GM23338 (cell line): ENCODE measurements at places on chromosomes 13 and 19. TPM values are rescaled to one million over a fixed set of nuclear protein-coding genes. Genes with fewer than 3 reads are reported as not detected.

DNA sequence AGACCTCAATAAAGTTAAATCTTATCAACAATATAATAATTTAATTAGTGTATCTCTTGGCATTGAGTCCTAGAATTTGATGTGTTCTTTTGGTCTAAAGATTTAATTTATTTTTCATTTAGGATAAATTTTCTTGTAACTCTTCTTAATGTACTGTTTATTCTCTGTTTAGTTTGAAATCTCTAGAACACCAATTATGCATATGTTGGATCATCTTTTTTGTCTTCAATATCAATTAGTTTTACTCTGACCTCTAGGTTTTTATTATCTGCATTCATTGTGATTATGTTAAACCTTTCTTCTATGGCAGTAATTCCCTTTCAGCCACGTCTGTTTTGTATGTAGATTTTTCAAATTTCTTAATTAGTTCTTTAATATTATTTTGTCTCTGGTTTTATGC lies 93.8 kb upstream of the ARHGEF7 start:
- no peak for DNase-seq

DNA sequence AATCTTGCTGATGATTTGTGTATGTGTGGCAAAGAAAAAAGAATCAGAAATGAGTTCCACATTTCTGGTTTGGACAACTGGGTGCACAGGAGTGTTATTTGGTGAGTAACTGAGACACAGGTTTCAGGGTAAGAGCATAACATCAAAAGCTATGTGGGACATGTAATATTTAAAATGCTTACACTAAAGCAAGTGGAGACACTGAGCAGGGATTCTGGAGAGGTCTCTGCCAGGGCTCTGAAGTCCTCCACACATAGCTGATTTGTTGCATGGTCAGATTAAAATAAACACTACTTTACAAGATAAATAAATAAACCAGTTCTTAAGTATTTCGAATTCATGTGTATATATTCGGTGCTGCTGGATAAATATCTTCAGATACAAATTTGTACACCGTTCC lies 16.3 kb upstream of the PEG3 start:
- DNase-seq, result no peak

DNA sequence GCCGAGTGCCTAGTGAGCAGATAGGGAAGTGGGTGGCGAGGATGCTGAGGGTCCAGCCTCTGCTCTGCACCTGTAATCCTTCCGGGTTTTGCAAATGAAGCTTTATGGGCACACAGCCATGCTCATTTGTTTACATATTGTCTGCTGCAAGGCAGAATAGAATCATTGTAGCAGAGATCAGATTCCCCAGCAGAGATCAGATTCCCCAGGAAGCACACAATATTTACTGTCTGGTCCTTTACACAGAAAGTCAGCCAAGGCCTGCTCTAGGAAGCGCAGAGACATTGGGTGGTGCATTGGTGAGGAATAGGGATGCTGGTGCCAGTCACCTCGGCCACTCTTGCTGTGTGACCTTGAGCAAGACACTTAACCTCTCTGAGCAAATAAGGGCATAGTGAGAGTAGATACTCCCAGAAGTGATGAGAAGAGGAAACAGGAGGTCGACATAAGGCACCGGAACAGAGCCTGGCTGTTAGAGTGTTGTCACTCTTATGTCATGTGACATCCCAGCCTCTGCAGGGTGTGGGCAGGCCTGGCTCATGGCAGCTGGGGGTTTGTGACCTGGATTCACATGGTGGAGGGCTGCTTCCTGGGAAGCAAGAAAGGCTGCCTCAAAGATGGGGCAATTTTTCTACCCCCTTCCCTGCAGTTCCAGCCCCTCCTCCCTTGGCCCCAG lies 25.6 kb downstream of the CARM1 start:
- DNase-seq, result no peak

GRCh38 chr19:38417544-38418506 lies 8.2 kb downstream of the RASGRP4 start:
- peak; percentile 92 for DNase-seq

DNA sequence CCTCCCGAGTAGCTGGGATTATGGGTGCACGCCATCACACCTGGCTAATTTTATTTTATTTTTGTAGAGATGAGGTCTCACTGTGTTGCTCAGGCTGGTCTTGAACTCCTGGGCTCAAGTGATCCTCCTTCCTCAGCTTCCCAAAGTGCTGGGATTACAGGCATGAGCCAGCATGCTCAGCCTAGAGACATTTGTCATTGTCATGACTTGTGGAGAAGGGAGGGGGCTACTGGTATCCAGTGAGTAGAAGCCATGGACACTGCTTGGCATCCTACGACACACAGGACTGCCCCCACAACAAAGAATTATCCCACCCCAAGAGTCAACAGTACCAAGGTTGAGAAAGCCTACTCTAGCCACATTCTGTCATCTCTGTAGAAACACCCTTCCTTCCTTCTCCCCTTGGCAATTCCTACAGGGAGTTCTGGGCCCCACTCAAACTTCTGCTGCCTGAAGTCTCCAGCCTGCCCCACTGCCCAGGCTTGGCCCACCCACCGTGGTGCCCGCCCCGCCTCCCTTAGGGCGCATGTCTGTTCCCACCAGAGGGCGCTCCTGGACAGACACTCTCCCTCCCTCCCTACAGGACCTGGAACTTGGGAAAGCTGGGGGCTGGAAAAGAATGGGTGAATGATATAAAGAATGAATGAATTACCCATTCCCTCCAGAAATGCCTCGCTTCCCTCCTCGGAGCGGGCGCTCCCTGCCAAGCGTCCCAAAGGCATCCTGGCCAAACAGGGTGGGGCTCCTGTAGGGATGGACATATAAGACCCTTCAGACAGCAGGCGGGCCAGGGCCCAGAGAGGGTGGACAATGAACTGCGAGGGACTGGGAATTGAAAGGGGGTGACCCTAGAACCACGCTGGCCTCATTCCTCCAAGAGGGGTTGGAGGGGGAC lies 5.5 kb upstream of the EMP3 start:
- DNase-seq, result peak; percentile 95

- no peak for DNase-seq
Measured at GRCh38 chr13:31674051-31674450, 65.3 kb upstream of the RXFP2 start.

DNA sequence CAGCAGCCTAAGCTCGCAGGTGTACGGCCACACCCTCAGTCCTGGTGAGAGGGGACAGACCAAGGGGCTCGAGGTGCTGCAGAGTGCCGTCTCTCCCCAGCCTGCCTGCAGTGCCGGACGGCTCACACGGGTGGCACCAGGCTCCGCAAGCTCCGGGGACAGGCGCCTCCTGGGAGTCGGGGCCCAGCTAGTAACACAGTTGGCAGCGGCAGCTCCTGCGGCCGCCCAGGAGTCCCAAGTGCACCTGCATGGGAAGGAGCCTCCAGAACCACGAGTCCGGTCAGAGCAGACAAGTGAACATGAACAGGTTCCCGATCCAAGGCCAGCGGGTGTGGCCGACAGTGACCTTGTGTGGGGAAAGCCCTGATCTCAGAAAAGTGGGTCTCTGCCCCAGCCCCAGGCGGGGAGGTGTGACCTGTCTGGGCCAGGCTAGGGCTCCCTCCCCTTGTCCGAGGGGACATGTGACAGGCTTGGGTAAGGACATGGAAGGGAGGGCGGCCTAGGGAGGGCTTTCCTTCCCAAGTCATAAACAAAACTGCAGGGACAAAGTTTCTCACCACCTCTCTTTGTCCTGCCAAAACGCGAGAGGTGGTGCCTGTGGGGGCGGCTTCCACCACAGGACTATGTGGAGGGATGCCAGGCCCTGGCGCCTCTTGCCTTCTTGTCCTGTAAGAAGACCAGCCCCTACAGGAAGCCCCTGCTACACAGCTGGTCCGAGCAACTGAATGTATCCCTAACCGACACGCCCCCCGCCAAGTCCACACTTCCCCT lies 46.5 kb downstream of the MLLT1 start:
- no peak for DNase-seq

DNA sequence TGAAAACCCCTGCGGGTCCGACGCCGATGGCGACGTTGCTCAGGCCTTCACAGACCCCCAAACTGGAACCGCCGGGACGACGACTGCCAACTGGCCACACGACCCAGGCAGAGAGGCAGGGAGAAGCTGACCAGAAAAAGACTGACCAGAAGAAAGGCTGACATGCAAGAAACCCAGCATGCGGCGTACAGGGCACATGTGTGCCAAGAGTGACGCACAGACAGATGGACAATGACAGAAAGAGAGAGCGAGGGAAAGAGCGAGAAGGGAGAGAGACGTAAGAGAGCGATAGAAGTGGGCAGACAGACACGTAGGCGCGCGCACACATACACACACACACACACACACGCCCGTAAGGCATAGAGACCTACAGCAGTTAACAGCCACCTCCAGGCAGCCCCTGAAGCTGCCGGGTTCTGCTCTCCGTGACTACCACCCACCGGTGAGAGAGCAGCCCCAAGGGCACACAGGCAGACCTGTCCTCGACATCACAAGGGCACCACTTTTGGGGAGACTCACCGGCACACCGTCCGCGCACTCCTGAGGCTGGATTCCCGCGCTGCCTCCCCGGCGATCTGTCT lies 67.2 kb upstream of the ZNF527 start:
- no peak for DNase-seq

DNA sequence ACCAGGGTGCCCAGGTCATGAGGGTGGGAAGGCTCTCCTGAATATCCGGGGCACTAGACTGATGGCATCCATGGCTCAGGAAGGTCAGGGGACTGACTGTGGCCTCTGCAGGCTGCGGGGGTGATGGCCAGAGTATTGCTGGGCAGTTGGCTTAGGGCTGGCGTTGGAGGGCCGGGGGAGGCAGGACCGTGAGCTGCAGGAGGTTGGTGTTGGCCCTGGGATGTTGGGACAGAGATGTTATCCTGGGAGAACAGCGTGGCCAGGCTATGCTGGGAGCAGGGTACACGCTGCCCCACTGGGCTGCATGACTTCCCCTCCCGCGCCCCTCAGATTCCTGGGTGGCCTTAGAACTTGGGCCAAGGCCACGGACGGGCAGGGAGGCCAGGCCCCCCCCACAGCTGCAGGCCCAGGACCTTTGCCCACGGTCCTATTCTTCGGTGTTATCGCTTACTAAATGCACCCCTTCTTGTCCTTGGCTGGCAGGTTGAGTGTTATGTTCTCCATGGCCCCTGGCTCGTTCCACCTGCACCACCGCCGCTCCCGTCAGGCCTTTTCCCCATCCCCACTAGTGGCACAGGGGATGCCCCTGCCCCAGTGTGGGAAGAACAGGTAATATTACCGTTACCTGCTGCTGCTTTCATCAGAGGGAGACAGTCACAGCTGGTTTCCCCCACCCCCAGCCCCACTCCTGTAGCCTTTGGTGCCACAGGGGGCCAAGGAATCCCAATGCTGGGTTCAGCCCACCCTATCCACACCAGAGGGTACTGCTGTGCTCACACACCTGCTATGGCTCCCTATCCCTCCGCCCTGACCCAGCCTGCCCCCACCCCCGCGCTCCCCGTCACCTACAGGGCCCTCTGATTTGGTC lies 3.2 kb upstream of the ISYNA1 start:
- no peak for DNase-seq

GRCh38 chr13:88144580-88144979 lies 473.4 kb downstream of the SLITRK5 start:
- peak; percentile 24 for DNase-seq

DNA sequence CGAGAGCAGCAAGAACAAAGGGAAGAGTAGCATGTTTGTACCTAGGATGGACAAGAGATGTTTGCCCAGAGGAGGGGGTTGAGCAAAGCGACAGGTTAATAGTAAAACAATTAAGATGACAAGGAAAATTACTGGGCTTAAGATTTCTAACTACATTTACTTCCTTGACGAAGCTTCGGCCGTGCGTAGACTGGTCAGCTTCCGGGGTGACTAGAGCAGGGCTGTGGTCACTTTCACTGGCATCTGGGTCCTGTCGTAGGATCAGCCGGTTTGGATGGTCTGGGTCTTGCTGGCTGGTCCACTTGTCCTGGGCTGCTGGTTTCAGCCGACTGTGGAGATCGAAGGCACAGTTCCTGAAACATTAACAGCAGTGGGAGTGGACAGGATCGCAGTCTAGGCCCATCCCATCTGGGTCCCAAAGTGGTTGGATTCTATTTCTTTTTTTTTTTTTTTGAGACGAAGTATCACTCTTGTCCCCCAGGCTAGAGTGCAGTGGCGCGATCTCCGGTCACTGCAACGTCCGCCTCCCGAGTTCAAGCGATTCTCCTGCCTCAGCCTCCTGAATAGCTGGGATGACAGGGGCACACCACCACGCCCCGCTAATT lies 5.0 kb upstream of the BSG start:
- peak; percentile 0 for DNase-seq

DNA sequence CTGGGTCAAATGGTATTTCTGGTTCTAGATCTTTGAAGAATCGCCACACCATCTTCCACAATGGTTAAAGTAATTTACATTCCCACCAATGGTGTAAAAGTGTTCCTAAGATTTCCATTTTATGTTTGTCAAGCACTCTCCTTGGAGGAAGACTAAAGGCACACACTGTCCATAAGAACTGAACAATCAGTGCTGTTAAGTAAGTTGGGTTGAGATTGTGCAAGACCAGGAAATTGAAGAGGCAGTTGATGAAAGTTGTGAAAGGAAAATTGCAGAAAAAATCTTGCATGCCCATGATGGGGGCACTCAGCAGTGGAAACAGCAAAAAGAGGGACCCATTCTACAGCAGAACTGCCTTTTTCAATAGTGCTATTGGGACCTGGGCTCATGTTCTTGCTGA lies 323.6 kb downstream of the DLEU7 start:
- DNase-seq, result no peak

DNA sequence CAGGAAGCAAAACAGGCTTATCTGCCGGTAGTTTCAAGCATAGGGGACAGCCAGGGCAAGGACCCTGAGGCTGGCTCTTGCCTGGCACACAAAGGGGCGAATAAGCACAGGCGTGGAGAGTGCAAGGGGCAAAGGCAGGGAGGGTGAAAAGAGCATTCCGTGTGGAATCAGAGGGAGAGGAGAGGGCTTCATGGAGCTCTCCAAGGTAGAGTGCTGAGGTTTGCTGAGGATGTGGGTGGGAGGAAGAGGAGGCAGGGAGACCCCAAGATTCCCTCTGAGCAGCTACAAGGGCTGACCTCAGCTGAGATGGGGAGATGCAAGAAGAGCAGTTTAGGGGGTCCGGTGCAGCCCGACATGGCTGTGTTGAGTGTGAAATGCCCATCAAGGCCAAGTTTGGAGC lies 36.5 kb upstream of the ZNRF4 start:
- no peak for DNase-seq

- DNase-seq, result peak; percentile 89
Measured at GRCh38 chr19:33905937-33906577, 109.4 kb downstream of the KCTD15 start.

- DNase-seq, result peak; percentile 29
Measured at GRCh38 chr13:48156466-48156865, 61.6 kb upstream of the MED4 start.

DNA sequence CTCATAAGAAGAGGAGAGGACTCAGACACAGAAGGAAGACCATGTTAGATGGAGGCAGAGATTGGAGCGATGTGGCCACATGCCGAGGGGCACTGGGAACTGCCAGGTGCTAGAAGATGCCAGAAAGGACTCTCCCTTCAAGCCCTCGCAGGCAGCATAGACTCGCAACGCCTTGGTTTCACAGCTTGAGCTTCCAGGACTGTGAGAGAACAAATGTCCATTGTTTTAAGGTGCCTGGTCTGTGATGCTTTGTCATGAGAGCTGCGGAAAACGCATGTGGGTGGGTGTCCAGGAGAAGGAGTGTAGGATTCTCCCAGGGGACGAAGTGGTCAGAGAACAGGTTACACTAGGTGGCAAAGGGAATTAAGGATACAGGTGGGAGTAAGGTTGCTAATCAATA lies 125.9 kb upstream of the USP29 start:
- DNase-seq, result no peak

The ARHGEF7 gene
- 51.0 and 58.9 TPM in 2 replicates for total RNA-seq

The IL11 gene
- 1.1 and 2.2 TPM in 2 replicates for total RNA-seq

The BCL2L12 gene
- 30.6 and 61.3 TPM in 2 replicates for total RNA-seq

The FAM216B gene
- not detected in 2 replicates for total RNA-seq

The MZT1 gene
- 35.0 and 45.9 TPM in 2 replicates for total RNA-seq
